ENCODE measurements at places on chromosomes 5 and 9.

DNA sequence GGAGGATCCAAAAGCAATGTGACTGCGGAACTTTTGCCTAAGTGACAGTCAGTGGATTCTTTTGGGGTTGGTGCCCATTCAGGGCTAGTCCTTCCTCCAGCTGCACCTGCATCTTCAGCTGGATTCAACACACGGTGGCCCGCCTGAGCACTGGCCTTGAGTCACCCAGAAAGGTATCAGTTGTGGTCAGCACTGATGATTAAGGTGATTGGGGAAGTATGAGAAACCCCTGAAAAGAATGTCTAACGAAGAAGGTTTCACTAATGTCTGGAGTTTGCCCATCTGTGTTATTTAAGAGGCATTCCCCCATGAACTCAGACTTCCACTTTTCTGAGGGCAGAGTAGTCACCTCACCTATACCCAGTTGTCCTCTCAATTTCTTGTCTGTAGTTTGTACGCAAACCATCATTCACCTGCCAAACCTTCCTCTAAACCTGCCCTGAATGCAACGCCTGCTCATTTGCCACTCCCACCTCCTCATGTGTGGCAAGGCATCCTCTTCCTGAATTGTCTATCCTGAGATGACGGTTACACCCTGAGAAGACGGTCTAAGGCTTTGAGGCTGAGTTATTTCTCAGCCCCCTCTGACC, 27.2 kb downstream of the CSF2 start:
- DNase-seq: no peak

DNA sequence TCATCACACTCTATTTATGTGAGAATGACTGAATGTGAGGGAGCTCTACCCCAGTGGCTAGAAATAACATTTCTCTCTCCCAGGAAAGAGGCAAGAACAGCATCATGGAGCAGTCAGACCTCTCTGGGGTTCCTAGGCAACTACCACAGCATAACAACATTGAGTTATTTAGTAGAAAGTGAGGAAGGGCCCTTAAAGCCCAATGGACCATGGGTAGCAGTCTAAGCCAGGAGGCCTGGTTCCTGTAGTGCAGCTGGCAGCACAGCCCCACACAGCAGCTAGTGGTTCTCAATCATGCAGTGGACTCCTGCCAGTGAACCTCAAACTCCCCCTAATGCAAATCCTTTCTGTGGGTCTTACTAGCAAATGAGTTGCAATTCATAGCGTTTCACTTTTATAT, 55.3 kb downstream of the SPEF2 start:
- no peak for DNase-seq

- no peak for DNase-seq
These were observed 7.3 kb upstream of the ROPN1L start for GRCh38 chr5:10434392-10434791.

DNA sequence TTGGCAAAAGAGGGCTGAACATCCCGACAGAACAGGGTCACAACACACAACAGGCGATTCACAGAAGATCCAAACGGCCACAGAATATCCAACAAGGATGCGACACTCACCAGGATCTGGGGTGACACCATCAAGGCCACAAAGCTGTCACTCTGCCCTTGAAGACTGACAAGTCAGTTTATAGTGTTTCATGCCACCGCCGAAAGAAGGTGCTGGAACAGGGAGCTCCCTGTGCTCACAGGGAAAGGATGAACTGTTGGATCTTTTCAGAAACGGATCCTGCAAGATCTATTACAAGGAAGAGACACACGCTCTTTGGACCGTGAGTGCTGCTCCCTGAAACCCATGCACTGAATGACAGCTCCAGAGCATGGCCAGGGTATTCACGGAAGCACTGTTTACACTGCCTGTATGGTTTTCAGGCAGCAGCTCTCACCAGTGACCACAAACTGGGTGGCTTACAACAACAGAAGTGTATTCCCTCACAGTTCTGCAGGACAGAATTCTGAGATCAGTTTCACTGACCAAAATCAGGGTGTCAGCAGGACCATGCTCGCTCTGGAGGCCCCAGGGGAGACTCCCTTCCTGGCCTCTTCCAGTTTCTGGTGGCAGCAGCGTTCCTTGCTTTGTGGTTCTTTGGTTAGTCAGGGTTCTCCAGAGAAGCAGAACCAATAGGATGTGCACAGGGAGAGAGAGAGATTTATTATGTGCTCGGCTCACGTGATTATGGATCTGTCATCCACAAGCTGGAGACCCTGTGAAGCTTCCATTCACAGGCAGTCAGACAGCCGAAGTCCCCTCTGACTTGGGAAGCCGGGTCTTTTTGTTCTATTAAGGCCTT, 52.8 kb downstream of the SEMA4D start:
- DNase-seq: no peak

DNA sequence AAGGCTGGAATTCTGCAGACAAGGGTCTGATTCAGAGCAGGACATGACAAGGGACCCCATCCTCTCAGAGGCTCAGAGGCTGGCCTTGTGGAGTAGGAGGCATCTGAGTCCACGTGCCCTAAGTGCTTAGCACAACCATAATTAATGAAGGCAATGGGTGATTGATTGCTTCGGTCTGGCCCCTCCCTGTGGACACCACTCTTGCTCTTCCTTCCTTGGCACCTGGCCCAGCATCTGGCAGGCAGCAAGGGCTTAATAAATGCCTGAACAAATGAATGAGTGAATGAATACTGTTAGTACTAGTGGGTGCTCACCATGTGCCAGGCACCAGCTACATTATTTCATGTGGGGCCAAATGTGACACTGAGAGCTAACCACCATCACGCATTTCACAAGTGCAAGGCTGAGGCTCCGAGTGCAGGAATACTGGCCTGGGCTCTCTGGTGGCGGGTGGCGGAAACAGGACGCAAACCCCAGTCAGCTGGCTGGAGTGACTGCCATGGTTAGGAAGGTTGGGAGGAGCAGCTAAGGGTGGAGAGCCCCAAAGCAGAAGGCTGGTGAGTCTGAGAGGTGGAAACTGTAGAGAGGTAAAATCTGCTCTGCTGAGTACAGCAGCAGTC, 53.6 kb downstream of the ASS1 start:
- DNase-seq: no peak

- DNase-seq: no peak
These were observed 39.5 kb downstream of the PRKACG start for GRCh38 chr9:68974431-68974830.

GRCh38 chr9:123481209-123481865, 125.3 kb downstream of the CRB2 start:
- no peak for DNase-seq

- no peak for DNase-seq
These were observed 39.0 kb downstream of the TENT4A start for GRCh38 chr5:6752236-6752635.

GRCh38 chr5:119289438-119290044, 66.3 kb upstream of the TNFAIP8 start:
- DNase-seq: no peak

- no peak for DNase-seq
These were observed 256.2 kb downstream of the ARRDC3 start for GRCh38 chr5:91126888-91127287.

- no peak for DNase-seq
These were observed 174.8 kb downstream of the ENC1 start for GRCh38 chr5:74465724-74466123.

- DNase-seq: no peak
These were observed 436.6 kb downstream of the DTWD2 start for GRCh38 chr5:118551716-118552115.

- DNase-seq: no peak
These were observed 7.7 kb upstream of the EXOC3 start for GRCh38 chr5:435156-435790.

- DNase-seq: no peak
These were observed 25.8 kb downstream of the NOTCH1 start for GRCh38 chr9:136520053-136520540.

GRCh38 chr5:124747791-124748686, 1.6 kb upstream of the ZNF608 start:
- DNase-seq: no peak

DNA sequence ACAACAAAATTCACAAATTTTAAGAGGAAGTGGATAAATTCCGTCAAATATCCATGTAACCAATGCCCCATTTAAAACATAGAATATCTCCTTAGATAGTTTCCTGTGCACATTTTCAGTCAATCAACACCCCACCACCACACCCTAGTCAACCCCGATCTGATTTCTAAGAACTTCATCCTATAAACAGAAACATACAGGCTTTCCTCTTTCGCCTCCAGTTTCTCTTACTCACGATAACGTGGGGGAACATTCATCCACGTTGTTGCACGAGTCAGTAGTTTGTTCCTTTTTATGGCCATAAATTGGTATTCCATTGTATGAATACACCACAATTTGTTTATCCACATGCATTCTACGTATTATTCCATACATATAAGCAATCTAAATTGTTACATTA, 35.6 kb upstream of the TRIO start:
- DNase-seq: no peak

DNA sequence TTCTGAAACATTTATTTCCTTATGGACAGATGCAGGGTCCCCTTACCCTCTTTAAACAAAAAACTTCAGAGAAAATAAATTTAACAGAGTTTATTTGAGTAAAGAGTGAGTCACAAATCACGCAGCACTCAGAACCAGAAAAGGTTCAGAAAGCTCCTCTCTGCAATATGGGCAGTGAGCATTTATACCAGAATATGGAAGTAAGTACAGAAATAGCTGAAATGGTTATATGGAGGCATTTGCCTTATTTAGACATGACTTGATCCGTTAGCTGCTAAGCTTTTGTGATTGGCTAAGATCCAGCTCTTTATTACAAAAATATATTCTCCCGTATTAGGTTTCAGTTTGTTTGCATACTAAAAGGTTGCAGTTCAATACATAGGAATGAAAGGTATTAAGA, 1554.1 kb downstream of the EFNA5 start:
- DNase-seq: no peak

- no peak for DNase-seq
These were observed 137.9 kb downstream of the FAM114A2 start for GRCh38 chr5:153900703-153901395.

DNA sequence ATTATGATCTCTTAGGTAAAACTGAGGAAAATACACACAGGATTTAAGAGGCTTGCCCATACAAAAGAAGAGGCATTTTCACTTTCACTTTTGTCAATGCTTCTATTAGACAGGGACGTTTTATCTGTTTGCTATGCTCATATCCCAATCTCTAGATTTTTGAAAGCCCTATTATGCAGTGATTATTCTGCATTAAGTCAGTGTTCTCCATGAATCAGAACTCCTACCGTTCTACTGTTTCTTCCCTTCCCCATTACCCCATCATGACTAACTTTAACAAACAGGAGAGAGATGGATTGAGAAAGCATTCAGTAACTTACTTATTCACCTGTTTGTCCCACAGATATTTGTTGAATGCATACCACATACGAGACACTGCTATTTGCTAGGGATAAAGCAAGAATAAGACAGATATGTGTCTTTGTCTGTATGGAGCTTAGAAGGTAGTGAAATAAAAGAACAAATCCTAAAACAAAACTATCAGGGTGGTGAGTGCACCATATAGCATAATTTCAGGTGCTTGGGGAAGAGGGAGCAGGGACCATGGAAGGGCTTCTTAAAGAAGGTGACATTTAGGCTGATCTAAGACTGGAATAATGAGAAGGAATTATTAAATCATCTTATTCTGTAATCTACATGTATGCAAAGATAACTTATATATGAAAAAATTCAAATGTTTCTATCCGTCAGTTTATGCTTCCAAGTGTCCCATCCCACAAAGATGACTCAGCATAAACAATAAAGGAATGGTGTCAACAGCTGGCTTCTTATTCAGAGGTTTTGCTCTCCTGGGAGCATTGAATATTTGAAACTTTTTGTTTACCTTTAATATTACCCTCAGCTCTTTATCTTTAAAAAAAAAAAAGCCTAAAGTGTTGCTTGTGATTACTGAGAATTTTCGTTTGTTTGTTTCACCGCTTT, 328.1 kb downstream of the HINT1 start:
- no peak for DNase-seq

- no peak for DNase-seq
These were observed 70.4 kb upstream of the TLE1 start for GRCh38 chr9:81759680-81760215.

DNA sequence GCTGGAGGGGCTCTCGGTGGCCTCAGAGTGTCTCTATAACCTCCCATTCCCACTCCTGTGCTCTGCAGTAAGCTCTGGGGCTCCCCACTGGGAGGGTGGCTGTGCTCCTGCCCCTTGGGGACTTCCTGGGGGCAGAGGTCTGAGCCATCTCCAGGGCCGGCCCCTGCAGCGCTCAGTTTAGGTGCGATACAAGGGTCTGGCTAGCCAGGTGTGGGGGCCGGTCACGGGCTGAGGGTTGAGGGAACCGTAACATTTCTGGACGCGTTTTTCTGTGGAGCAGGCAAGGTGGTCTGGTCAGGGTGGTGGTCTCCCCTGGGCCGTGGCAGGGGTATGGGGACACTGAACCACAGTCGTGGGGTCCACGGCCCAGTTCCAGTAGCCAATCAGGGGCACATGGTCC, 38.0 kb upstream of the SLC6A19 start:
- no peak for DNase-seq

GRCh38 chr5:59267033-59267432, 626.5 kb downstream of the PDE4D start:
- DNase-seq: no peak

DNA sequence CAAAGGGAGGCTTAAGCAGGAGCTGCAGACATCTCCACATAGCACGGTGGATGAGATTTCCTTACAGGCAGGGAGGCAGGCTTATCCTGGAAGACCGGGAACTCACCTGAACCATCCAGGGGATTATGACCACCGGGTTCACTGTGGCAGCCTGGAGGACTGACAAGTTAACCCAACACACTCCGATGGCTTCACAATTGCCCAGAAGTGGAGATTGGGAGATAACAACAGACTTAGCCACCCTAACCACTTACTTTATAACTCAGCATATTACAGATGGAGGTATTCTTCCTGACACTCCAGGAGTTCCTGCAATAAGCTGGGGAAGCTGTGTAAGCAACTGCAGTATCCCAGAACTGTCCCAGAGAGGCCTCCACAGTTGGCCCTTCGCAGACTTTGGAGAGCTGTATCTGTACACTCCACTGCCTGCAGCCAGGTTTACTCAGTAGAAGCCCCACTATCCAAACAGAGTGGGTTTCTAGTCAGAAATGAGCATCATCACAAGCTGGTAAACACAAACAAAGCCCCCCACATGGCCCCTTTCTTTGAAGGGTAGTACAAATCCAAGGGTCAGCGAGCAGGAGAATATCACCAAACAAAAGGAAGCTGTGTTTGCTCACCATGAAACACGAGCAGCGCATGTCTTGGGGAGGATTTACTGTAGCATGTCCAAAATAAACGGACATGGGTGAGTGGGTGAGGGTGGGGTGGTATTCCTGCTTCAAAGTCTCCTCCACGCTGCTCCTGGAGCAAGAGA, 462.2 kb downstream of the RASEF start:
- DNase-seq: no peak

- DNase-seq: no peak
These were observed 27.4 kb upstream of the F2RL1 start for GRCh38 chr5:76791461-76791860.

GRCh38 chr9:89466451-89467277, 31.2 kb downstream of the SEMA4D start:
- no peak for DNase-seq

GRCh38 chr5:172773481-172774469, 2.8 kb upstream of the DUSP1 start:
- DNase-seq: no peak
